ENCODE measurements at places on chromosomes 5 and 9. TPM values are rescaled to one million over a fixed set of nuclear protein-coding genes. Genes with fewer than 3 reads are reported as not detected.

The SPINK7 gene
- not detected for total RNA-seq

The SYK gene
- 7.5 TPM for total RNA-seq

The SLC46A2 gene
- total RNA-seq = not detected

The ASPN gene
- total RNA-seq = not detected

The PLAC8L1 gene
- total RNA-seq = not detected

The CCIN gene
- 1.6 TPM for total RNA-seq

The DBN1 gene
- total RNA-seq = 348 TPM

The GRIA1 gene
- total RNA-seq = not detected

The SLC6A3 gene
- not detected for total RNA-seq

The HNRNPAB gene
- total RNA-seq = 175 TPM

The LRRC19 gene
- total RNA-seq = not detected

The TENT4A gene
- 13.3 TPM for total RNA-seq

The DRD1 gene
- not detected for total RNA-seq

The HMCN2 gene
- total RNA-seq = not detected

The CYFIP2 gene
- total RNA-seq = 20.5 TPM

The TRAF2 gene
- 22.7 TPM for total RNA-seq

The ENHO gene
- total RNA-seq = not detected

The PIP5K1B gene
- total RNA-seq = 0.13 TPM

The PRLR gene
- under 0.01 TPM for total RNA-seq

The GABRB2 gene
- 0.13 TPM for total RNA-seq

The GFI1B gene
- not detected for total RNA-seq

The MYOZ3 gene
- 1.5 TPM for total RNA-seq

The AGXT2 gene
- total RNA-seq = not detected

The PRR16 gene
- 0.25 TPM for total RNA-seq
